Regular cardiac myocyte (primary cell): ENCODE measurements at places on chromosomes 5 and 9. TPM values are rescaled to one million over a fixed set of nuclear protein-coding genes. Genes with fewer than 3 reads are reported as not detected.

HAPLN1 gene
- total RNA-seq = 11.1 and 38.9 TPM in 2 replicates

FCHO2 gene
- 10.0 and 24.0 TPM in 2 replicates for total RNA-seq

SMARCA2 gene
- 52.7 and 54.3 TPM in 2 replicates for total RNA-seq

SLC22A5 gene
- total RNA-seq = 5.4 and 6.2 TPM in 2 replicates

LECT2 gene
- not detected in 2 replicates for total RNA-seq

FSTL4 gene
- total RNA-seq = under 0.01 TPM in 1 of 2 replicates, not detected in the other

NTRK2 gene
- 2.3 and 2.8 TPM in 2 replicates for total RNA-seq

SLC25A48 gene
- not detected in 2 replicates for total RNA-seq

RAD1 gene
- total RNA-seq = 20.9 and 37.6 TPM in 2 replicates

PCDHGA3 gene
- total RNA-seq = 0.38 and 1.7 TPM in 2 replicates

TMEM215 gene
- not detected in 2 replicates for total RNA-seq

S1PR3 gene
- total RNA-seq = 26.8 and 52.9 TPM in 2 replicates

TMEM174 gene
- total RNA-seq = not detected in 2 replicates

NDST1 gene
- total RNA-seq = 39.5 and 65.6 TPM in 2 replicates

GPRIN1 gene
- total RNA-seq = 1.7 and 6.1 TPM in 2 replicates

SPINK4 gene
- not detected in 2 replicates for total RNA-seq

GKAP1 gene
- 0.38 and 0.56 TPM in 2 replicates for total RNA-seq

HCN1 gene
- total RNA-seq = under 0.01 TPM in 1 of 2 replicates, not detected in the other

ANGPTL2 gene
- total RNA-seq = 5.9 and 32.7 TPM in 2 replicates

SLCO6A1 gene
- total RNA-seq = not detected in 2 replicates
